ENCODE measurements at places on chromosomes 5 and 9.

GRCh38 chr9:88051138-88051537 lies 76.8 kb upstream of the CDK20 start:
- no peak for DNase-seq

DNA sequence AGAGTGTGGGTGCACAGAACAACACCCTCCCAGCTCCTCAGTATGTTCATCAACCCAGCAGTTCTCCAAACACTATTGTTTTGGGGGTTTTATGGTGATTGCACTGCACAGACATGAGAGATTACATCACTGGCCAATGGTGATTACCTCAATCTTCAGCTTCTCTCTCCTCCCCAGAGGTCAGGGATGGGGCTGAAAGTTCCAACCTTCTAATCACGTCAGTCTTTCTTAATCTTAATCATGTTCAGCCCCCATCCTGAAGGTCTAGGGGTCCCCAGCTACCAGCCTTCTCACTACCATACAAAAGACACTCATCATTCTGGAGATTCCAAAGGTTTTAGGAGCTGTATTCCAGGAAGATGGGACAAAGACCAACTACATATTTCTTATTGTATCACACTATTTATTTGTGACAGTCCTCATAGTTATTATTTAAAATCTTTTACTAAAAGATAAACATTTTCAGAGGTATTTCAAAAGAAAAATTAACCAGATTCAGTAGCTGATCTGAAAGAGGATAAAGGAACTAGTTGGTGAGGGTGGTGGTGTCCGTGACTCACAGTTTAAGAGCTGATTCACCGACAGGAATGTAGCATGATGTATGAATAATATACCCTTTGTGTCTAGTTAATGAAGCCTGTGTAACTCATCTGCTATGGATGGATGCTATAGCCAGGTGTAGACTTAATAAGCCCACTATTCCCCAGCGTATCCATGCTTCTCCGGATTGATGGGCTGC lies 35.6 kb downstream of the RASEF start:
- DNase-seq: no peak

GRCh38 chr5:159877894-159878448 lies 38.3 kb upstream of the ADRA1B start:
- no peak for DNase-seq

DNA sequence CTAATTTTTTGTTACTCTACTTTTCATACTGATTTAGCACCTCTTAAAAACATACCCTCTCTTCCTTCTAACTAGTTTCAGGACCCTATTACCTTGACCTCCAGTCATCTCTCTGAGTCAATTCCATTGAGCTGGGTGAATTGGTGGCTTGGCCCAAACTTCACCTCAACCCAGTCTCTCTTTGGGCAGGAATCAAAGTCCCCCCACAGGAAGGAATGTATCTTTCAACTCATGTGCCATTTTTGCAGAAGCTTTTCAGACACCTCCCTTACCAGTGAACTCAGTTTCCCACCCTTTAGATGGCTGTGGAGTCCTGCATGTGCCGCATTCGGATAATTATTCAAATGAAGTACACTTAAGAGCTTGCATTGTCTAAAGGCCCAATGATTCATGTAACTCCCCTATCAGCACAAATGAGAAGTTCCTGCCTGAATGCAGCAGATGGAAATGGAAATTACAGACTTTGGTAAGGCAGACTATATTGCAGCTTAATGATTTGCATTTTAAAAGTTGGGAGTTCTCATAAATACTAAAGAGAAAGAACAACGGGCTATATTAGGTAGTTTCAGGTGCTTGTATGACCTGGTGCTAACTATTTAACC lies 693.5 kb downstream of the PTPRD start:
- no peak for DNase-seq

DNA sequence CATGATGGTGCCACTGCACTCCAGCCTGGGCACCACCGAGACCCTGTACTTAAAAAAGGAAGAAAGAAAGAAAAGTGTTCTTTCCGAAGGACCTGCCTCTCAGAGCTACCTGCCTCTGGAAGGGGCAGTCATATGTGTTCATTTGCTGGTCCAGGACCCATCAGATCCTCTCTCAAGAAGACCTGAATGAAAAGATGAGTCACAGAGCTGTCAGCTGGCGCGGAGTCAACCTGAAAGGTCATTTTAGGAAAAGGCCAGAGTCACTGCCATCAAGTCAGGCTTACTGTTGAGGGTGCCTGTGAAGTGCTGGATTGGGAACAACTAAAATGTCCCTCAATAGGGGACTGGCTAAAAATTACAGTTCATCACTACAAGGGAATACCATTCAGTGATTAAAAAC lies 14.9 kb upstream of the HRH2 start:
- no peak for DNase-seq

DNA sequence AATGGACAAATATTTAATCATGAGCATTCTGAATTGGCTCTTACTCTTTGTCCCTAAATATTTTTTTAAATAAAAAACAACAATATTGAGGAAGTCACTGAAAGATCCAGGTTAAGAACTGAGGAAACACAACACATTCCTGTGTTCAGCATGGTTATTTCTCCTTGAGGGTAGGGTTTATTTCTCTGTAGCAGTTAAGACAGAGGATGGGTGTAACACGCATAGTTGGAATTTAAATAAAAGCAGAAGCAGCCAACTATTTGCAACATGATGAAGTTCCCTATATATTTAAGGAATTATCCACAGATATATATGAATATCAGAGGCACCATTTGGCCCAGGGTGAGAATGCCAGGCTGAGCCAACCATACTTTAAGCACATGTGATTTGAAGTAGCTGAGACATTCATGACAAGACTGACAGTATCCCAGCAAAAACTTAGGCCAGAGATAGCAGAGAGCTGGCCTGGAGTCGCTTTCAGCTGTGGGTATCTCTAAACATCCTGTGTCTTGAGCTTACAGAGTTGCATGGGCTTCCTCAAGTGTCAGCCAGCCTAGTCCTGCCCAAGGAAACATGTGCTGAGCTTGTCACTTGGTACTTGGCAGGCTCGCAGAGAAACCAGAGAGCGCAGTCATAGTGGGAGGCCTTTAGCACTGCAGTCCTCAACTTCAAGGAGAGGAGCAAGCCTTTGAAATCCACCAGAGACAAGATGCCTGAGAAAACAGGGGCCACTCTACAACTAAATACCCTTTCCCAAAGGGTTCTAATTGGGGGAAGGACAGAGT lies 43.6 kb downstream of the SEMA5A start:
- no peak for DNase-seq

GRCh38 chr5:44795496-44795895 lies 13.3 kb upstream of the MRPS30 start:
- DNase-seq: no peak

DNA sequence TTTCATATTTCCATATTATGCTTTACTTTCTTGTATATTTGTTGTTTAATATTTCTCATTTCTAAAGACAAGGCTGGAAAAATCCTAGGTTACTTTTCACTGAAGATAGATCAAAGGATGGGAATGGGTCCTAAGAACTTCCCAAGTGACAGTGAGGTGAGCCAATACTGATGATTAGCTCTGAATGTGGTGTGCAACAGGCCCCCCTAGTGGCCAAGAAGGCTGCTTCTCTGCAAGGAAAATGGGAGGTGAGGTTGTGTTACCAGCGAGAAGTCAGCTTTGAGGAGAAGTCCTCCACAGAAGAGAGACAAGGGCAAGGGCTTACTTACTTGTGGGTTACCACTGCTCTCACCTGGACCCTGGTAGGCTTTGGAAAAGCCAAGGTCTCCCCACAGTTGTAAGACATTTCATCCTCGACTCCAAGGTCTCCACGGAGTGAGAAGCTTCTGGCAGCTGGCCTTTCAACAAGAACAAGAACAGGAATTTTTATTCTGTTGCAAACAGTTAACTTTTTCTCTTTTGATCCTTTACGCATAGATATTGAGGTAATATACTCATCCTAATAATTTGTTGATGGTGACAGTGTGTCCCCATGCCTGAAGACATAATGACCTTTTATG lies 69.9 kb downstream of the MAMDC2 start:
- DNase-seq: no peak

DNA sequence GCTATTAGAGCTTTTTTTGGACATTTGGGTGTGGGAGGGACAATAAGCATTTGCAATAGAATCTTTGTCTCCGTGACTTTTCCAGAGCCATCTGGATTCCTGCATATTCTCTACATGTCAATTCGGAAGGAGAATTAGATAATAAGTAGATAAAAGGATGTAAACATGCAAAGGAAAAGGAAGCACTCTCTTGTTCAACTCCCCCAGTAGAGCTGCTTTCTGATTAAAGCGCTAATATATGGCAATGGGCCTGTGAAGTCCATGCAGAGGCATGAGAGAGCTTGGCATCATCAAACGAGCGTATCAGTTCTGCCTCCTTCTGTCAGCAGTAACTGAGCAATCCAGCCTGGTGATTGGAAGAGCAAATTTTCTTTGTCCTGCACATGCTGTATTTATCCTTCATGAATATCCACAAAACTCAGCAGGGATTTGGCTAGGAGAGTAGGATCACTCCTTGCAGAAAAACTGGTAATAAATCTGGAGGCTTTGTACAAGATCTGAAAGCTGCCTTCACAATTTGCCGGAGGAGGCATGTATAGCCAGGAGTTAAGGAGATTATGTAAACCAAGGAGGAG lies 1752.9 kb downstream of the MAT2B start:
- no peak for DNase-seq

- DNase-seq: no peak
Observed at GRCh38 chr5:108136493-108136892, 245.4 kb downstream of the FBXL17 start.

DNA sequence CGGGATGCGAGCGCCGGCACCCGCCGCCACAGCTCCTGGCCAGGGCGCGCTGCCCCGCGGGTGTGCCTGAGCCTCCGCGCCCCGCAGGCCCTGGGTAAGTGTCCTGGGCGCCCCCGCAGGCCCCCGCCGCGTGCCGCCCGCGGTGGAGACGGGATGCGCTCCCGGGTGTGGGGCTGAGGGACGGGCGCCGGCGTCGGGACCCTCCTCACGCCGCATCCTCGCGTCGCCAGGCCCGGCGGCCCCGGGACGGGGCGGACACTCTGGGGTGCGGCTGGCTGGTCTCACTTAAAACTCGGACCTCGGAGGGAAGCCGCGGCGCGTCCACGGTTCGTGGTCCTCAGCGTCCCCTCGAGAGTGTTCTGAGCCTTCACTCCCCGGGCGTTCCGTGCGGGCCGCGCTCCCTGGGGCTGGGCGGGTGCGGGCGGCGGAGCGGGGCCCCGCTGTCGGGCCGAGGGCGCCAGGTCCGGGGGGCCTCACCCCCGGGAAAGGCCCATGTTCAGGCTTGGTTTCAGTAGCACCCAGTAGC lies 275 bp downstream of the AHRR start:
- no peak for DNase-seq

- DNase-seq: no peak
Observed at GRCh38 chr9:29775491-29775890, 2202.2 kb upstream of the C9orf72 start.

DNA sequence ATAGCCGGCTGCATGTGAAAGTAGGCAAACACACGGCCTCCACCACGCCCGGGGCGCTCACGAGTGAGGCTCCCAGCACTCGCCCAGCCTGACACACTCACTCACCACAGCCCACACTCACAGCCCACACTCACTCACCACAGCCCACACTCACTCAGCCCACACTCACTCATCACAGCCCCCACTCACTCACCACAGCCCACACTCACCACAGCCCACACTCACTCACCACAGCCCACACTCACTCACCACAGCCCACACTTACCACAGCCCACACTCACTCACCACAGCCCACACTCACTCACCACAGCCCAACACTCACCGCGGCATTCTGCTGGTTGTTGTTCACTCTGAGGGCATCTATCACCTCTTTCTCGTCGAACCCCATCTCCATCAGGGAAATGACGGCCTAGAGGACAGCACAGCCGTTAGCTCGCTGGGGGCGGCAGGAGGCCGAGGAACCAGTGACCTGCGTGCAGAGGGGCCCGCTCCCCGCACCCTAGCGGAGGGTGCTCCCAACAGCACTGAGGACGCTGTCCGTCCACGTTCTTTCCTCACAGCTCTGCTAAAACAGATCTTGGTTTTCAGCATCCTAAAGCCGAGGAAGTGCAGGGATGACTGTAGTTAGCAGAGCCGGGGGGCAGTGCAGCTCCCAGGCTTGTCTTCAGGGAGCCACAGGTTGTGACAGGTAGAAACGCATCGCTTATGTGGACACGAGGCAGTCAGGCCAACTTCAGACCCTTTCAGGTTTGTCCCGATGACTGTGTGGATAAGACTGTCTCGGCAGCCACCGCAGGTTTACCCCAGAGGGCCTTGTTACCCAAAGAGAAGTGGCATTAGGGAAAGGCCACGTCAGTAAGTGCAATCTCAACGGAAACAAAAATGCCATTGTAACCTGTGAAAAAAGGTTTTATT lies 21.6 kb downstream of the UBAC1 start:
- peak; percentile 32 for DNase-seq

DNA sequence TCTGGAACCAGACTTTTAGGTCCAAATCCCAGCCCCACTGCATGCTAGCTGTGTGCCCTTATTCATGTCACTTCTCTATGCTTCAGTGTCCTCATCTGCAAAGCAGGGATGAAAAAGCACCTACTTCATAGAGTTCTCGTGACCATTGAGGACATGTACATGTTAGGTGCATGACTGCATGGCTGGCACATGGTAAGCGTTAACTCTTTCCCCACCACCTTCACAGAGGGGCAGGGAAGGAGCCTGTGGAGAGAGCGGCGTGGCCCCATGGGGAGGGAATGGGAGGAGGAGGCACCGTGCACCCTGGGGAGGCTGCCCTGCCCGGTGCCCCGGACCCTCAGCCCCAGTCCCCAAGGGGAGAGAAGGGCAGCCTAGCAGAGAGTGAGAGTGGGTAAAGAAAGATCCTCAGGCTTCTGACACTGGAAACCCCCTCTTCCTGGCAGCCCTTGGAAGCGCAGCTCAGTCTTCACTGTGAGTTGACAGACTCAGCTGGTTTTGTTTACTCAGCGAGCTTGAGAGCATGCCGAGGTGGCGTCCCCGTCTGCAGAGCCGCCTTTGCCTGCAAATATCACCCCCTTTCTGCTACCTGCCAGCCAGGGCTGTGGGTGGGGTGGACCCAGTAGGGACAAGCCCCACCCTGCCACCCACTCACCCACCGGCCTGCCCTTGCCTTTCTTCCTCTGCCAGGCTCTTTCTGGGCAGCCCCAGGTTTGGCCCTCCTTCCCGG lies 10.6 kb upstream of the ANGPTL2 start:
- DNase-seq: no peak

GRCh38 chr5:151164687-151165392 lies 7.3 kb upstream of the ANXA6 start:
- peak; percentile 80 for DNase-seq

DNA sequence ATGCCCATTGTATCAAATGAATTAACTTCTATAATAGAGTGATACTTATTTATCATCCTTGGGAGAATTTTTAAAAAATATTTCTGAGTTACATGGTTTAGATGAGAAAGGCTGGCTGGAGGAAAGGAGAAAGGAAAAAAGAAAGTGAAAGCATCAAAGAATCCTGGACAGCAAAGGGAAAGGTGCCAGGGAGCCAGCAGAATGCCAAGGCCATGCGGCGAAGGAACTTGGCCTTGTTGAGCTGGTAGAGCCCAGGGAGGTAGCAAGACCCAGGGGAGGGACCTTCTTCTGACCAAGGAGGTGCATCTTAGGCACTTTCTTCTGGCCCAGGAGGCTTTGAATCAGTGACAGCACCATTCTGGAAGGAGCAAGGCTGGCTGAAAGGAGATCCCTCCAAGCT lies 240.5 kb downstream of the ENC1 start:
- no peak for DNase-seq

GRCh38 chr9:70910598-70910997 lies 210.8 kb downstream of the TRPM3 start:
- DNase-seq: no peak

Measured in CD4-positive, alpha-beta T cell treated with Interferon gamma for 1 hour (primary cell).